ENCODE measurements at places on chromosomes 2 and 18.

GRCh38 chr18:12325726-12326245 is 17.7 kb downstream of the TUBB6 start:
- no peak for DNase-seq

DNA sequence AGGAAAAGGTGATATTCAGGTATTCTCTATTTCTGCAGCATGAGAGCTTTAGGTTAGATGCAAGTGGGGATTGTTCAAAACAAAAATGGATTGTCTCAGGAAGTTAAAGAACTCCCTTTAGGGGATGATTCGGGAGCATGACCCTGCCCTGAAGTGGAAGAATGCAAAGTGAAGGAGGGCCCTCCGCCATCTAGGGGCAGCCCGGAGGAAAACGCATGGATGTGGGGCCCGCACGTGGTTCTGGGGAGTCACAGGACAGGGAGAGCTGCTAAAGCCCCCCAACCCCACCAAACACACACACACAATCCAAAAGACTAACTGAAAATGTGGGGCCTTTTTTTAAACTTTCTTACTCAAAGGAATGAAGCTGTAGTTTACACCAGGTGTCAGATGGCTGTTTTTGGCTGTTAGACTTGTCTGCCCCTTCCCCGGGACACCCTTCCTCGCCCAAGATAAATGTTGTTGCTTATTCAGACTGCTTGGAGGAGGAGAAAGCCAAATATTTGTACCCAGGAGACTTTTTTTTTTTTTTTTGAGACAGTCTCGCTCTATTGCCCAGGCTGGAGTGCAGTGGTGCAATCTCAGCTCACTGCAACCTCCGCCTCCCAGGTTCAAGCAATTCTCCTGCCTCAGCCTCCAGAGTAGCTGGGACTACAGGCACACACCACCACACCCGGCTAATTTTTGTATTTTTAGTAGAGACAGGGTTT is 78.8 kb downstream of the HNRNPLL start:
- DNase-seq, result no peak

- DNase-seq, result peak; percentile 27
These were observed 2.8 kb downstream of the ZFP36L2 start for GRCh38 chr2:43223521-43224001.

- DNase-seq, result no peak
These were observed 110.1 kb downstream of the GALNT1 start for GRCh38 chr18:35691625-35692024.

- DNase-seq, result no peak
These were observed 62.0 kb upstream of the SIX3 start for GRCh38 chr2:44879269-44880124.

- no peak for DNase-seq
These were observed 184.6 kb upstream of the OSR1 start for GRCh38 chr2:19542796-19543662.

DNA sequence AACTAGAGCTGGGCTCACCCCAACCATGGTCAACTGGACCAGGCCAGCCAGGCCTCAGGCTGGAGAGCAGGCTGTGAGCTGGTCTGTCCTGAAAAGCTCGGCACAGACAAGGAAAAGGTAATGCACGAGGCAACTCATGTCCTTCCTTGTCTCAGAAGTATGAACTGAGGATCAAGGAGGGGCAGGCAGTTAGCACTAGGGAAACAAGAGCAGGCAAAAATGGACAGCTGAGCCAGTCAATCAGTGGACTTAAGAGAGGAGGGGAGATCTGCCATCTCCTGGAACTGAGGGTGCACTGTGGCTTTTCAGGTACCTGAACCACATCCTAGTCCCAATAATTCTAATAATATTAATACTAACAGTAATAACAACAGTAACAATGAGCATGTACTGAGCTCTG is 20.6 kb upstream of the WIPF1 start:
- no peak for DNase-seq

DNA sequence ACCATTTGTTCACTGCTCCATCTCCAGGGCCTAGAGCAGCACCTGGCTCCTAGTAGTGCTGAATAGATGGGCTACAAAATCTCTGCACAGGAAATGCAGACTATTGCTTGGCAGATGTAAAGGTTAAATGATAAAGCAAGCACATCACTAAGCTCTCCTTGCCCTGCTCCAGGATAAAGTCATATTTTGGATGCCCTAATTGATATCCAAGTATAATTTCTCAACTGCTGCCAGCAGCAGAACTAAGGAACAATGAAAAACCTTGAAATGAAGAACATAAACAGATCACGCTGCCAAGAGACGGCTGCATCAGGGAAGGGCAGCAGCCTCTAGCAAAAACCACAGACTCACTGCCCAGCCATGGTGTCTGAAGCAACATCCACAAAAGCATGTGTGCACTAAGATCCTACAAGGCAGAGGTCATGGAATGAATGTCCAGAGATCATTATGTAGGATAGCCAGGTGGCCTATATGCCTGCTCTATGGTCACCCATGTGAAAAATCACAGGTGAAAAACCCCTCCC is 134.7 kb downstream of the TMEM163 start:
- no peak for DNase-seq

GRCh38 chr2:227592694-227593387 is 5.9 kb upstream of the SCYGR2 start:
- DNase-seq, result no peak

DNA sequence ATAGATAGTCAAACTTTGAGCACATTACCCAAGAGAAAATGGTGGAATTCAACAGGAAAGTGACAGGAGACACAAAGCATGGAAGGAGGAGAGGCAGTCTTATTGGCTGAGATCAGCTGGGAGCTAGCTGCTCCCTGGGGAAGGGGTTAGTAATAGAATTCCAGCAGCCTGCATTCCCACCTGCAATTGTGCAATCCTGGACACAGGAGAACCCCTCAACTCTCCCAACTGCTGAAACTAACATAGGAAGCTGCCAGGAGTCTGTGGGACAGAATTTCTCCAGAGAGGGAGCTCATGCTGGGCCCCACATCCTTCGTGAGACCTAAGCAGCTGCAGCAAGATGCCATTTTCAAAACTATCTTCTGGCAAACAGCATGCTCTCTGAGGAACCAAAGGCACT is 69.8 kb upstream of the ACVR1C start:
- no peak for DNase-seq

DNA sequence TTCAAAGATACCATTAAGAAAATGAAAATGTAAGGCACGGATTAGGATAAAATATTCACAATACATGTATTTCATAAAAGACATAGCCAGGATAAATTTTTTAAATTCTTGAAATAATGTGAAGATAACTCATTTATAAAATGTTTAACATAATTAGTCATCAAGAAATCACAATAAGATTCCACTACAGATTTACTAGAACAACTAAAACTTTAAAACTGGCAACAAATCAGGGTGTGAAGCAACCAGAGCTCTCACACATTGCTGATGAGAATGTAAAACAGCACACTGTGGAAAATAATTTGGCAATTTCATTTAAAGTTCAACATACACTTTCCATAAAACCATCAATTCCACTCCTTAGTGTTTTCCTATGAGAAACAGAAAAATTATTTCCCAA is 89.6 kb upstream of the UBE2E3 start:
- DNase-seq, result peak; percentile 13

GRCh38 chr18:67550872-67551520 is 34.5 kb upstream of the DSEL start:
- DNase-seq, result no peak

All from PC-3 (cell line).